ENCODE measurements at places on chromosomes 11 and 22. TPM values are rescaled to one million over a fixed set of nuclear protein-coding genes. Genes with fewer than 3 reads are reported as not detected.

Gene KLHL35
- total RNA-seq, result 5.6 TPM

Gene SLC22A6
- 0.19 TPM for total RNA-seq

Gene CRY2
- total RNA-seq, result 16.5 TPM

Gene TRIM51
- total RNA-seq, result not detected

Gene MMP11
- 6.4 TPM for total RNA-seq

Gene B4GALNT4
- total RNA-seq, result 60.2 TPM

Gene CLDN5
- 0.11 TPM for total RNA-seq

Gene RASSF10
- not detected for total RNA-seq

Gene CRYBA4
- not detected for total RNA-seq

Gene DDIAS
- 0.82 TPM for total RNA-seq

Gene BAD
- total RNA-seq, result 38.6 TPM

Gene GAL3ST3
- total RNA-seq, result 3.9 TPM

Gene PRSS23
- total RNA-seq, result 5.7 TPM

Gene DKK3
- 30.0 TPM for total RNA-seq

Gene PHRF1
- total RNA-seq, result 22.5 TPM

Gene DRD2
- total RNA-seq, result 5.9 TPM

Gene INSC
- 0.38 TPM for total RNA-seq
